ENCODE measurements at places on chromosomes 12 and 14.

GRCh38 chr14:51302295-51303030 is 62.4 kb downstream of the TMX1 start:
- no peak for DNase-seq

- DNase-seq: no peak
Measured at GRCh38 chr12:95703986-95704385, 86.6 kb downstream of the NTN4 start.

DNA sequence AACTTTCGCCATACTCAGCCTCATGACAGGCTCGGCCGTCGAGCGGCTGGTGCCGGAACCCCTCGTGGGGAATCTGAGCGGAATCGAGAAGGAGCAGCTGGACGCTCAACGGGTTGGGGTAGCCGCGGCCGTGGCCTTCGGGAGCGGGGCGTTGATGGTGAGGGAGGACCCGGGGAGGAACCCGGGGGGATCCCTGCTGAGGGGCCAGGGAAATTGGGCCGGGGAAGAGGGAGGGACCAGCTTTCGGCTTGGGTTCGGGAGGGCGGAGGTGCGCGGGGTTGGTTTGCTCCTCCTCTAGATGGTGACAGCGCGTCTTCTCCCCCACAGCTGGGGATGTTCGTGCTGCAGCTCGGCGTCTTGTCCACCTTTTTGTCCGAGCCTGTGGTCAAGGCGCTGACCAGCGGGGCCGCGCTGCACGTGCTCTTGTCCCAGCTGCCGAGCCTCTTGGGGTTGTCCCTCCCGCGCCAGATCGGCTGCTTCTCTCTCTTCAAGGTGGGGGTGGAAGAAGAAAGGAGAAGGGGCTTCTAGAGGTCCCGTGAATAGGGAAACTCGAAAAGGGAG is 9.8 kb downstream of the ARHGEF25 start:
- no peak for DNase-seq

DNA sequence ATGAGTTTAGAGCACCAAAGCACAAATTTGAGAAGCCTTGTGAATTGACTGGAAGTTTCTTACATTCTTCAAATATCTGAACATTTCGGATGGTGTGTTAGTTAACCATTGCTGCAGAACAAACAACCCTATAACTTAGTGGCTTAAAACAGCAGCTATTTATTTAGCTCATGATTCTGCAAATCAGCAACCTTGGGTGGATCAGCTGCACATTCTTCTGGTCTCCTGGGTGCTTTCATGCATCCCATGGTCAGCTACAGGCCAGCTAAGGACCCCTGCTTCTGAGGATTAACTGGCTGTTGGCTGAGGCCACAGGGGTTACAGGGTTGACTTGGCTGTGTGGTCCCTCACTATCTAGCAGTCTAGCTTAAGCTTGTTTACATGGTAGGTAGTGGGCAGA is 114.0 kb upstream of the HIF1A start:
- DNase-seq: no peak

- DNase-seq: peak; percentile 53
Measured at GRCh38 chr14:73633116-73634010, 11.4 kb upstream of the DNAL1 start.

- DNase-seq: no peak
Measured at GRCh38 chr12:64882687-64883086, 58.2 kb downstream of the TBC1D30 start.

All from Panc1 (cell line).